ENCODE measurements at places on chromosomes 3 and 15.

GRCh38 chr15:101559952-101560351 lies 70.4 kb upstream of the PCSK6 start:
- no peak for DNase-seq

GRCh38 chr3:178236555-178237277 lies 299.5 kb upstream of the KCNMB2 start:
- no peak for DNase-seq

DNA sequence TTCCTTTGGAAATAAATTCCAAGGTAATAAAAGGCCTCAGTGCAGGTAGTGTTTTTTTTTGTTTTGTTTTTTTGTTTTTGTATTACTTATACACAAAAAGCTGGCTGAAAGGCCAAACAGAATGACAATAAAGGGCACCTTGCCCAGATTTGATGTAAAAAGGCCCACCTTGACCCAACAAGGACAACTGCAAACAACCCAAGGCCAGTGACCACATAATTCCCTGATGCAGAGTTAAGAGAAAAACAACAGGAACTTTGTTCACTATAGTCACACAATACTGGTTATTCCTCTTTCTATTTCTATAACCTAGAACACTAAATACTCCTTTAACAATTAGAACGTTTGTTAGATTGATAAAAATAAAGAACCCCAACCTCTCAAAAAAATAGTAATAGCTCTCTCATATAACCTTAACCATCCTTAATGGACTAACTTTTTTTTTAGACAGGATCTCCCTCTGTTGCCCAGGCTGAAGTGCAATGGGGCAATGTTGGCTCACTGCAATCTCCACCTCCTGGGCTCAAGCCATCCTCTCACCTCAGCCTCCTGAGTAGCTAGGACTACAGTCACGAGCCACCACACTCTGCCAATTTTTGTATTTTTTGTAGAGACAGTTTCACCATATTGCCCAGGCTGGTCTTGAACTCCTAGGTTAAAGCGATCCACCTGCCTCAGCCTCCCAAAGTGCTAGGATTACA lies 113.3 kb downstream of the MAGI1 start:
- no peak for DNase-seq

DNA sequence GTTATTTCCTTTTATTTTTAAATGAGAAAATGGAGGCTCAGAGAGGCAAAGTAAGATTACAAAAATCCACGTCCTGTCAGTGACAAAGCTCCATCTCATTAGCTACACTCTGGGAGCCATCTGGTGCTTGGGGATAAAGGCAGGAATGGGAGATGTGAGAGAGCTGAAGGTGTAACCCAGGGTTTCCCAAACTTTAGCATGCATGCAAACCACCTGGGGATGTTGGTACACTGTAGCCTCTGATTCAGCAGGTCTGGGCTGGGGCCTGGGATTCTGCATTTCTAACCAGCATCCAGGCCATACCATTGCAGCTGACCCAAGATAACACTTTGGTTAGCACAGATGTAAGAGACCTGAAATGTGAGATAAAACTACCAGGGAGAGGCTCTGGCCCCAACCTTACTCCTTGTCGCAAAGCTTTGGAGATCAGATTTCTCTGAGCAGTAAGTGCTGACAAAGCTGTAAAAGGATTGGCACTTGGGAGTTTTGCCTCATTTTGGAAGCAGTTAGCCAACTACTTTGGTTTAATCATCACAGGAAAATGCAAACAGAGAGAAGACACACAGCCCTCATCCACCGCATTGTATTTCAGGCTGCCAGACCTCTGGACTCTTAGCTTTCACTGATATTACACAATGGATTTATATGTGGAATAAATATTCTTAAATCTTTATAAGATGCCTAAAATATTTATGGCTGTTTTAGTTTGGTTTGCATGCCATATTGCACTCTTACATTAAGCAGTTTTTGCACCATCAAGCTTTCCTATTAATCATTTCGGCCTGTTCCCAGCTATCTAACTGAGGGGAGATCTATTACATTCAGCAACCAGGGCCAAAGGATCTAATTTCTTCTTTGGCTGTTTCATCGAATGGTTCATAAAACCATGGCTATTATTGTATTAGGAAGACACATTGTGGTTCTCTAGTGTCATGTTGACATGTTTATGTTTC lies 263.0 kb downstream of the EBLN2 start:
- DNase-seq = no peak

- DNase-seq = no peak
Observed at GRCh38 chr3:184341925-184342324, 4.5 kb downstream of the FAM131A start.

- DNase-seq = no peak
Observed at GRCh38 chr3:10672422-10672821, 143.6 kb upstream of the SLC6A11 start.

GRCh38 chr3:141229132-141229531 lies 2.5 kb upstream of the PXYLP1 start:
- no peak for DNase-seq

- no peak for DNase-seq
Observed at GRCh38 chr3:44920081-44920480, 45.7 kb downstream of the TGM4 start.

GRCh38 chr3:98692787-98693473 lies 70.2 kb upstream of the ST3GAL6 start:
- no peak for DNase-seq

DNA sequence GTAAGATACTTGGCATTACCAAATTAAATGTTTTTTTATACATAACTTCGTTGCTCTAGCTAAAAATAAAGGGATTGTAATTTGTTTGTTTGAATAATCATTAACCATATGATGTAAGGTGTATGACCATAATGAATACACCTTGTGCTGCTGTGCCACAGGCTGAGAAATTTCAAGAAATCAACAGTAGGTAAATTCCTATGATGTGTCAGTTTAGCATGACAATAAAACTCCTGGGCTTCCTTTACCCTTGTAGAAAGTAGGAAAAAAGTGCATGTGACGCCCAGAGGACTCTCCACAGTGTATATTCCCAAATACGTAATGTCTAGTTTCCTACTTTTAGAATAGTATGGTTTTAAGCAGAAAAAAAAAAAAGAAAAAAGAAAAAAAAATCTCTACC lies 208.1 kb downstream of the SATB1 start:
- no peak for DNase-seq

DNA sequence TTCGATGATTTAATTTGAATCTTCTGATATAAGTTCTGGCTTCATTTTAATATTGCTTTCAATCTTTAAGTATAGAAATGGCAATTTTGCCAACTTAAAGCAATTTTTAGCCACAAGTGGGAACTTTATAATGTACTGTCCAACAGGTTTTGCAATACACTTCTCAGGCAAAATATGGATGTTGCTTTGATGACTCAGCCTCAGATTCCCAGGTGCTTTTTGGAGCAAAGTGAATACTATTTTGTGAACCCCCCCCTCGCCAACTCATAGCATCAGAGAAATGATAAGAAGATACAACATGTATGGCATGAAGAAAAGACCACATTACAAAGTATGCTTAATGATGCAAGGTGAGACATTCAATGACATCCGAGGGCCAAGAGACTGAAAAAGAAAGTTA lies 158.1 kb downstream of the GABRB3 start:
- no peak for DNase-seq

GRCh38 chr3:169954142-169954756 lies 12.4 kb upstream of the SEC62 start:
- DNase-seq = no peak

- DNase-seq = no peak
Observed at GRCh38 chr3:126060613-126061145, 23.2 kb downstream of the SLC41A3 start.

DNA sequence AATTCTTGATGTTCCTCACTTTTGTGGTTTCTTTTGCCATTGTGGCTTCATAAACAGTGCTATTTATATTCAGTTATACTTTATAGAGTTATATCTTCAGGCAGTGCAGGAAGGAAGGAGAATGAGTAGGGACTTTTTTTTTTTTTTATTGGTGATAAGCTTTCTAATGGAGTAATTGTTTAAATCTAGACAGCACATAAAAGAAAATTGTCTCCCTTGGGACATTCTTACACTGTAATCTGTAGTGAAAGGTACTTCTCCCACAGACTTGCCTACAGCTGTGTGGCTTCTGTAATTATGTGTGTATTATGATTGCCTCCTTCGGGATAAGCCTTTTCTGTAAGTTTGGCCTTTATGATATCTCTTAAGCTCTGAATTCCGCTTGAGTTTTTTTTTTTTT lies 41.6 kb downstream of the WDR76 start:
- no peak for DNase-seq

DNA sequence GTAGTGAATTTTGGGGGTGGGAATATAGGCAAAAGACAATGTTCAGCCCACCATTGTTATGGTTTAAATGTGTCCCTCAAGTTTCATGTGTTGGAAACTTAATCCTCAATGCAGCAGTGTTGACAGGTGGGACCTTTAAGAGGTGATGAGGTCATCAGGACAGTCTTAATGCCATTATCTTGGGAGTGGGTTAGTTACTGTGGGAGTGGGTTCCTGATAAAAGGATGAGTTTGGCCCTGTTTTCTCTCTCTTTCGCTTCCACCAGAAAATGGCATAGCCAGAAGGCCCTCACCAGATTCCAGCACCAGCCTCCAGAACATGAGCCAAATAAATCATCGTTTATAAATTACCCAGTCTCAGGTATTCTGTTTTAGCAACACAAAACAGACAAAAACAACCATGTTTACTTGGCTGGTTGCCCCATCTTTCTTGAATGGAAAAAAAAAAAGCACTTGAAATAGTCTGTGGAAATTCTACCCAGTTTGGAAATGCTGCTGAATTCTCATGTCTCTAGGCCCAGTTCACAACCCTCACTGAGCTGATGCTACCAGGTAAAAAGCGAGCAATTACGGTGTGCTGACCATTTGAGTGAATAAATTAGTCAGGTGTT lies 31.0 kb upstream of the MFSD1 start:
- no peak for DNase-seq

All from stimulated activated CD8-positive, alpha-beta memory T cell treated with anti-CD3 and anti-CD28 coated beads, Interleukin-4, amount 100 ng/mL, for 4 hours (primary cell).